Brain (organoid and tissue), 16 donors: ENCODE measurements at places on chromosomes 5 and 9.

- DNase-seq: no peak
These were observed 101.8 kb downstream of the CAMSAP1 start for GRCh38 chr9:135805422-135806022.

DNA sequence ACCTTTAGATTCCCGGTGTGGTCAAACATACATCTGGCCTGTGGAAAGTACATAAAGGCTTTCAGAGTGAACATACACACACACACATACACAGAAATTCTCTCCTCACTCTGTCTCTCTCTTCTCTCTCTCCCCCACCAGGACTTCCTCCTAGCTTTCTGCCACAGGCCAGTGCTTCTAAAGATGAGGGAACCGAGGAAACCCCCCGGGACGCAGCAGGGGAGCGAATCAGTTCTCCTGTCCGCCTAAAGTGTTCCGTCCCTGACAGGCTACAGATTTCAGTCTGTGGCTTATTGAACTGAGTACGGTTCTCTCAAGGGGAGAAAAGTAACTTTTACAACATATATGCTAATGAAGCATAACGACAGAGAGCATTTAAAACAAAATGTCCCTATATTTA, 75.8 kb downstream of the MED27 start:
- no peak for DNase-seq

DNA sequence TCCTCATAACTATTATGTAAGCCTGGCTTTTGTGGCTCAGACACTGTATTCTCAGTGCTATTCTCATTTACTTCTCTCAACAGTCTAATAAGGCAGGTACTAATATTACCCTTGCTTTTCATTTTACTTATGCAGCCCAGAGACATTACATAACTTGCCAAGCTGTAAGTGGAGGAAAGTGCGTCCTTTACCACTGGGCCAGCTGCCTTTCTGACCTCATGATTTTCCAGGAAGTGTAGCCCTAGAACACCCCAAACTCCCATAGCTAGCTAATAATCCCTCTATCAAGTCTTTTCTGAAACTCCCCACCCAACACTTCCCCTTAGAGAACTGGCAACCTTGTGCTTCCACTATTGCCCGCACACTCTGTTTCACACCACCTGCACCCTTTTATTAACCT, 192.9 kb upstream of the HMHB1 start:
- no peak for DNase-seq

DNA sequence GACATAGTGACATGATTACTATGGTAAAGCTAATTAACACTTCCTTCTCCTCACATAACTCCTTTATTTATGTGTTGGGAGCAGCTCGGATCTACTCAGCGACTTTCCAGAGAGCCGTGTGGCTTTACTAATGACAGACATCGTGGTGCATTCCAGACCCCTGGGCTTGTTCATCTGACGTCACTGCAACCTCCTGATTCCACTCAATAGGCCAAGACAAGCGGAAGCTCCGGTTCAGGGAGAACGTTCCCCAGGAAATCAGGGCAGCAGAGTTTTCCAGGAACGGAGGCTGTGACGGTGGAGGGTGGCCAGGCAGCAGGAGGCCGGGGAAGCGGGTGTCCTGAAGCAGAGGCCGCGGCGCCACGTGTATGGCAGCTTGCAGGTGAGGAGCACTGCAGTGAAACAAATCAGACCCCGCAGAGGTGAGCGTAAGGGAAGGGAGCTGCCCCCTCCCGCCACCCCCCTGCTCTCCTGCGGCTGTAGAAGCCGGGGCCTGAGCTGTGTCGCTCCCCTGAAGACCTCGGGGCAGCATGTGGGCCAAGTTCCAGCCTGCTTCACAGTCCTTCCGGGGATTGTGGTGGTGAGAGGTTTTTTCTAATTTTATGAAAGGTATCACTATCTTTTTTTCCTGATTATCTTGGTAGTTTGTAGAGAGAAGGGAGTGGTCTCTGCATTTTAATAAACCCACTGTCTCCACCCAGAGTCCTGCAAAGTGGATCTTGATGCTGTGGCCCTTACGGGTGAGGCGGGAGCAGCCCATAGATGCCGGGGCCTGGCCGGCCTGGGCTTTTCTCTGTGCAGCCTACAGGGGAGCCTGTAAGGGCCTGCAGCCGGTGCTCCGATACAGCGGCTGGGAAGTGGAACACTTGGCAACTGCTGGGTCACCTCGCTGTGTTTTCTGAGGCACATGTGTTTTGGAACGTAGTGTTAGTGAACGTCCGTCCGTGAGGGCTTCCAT, 220.4 kb upstream of the IRX4 start:
- DNase-seq: no peak

DNA sequence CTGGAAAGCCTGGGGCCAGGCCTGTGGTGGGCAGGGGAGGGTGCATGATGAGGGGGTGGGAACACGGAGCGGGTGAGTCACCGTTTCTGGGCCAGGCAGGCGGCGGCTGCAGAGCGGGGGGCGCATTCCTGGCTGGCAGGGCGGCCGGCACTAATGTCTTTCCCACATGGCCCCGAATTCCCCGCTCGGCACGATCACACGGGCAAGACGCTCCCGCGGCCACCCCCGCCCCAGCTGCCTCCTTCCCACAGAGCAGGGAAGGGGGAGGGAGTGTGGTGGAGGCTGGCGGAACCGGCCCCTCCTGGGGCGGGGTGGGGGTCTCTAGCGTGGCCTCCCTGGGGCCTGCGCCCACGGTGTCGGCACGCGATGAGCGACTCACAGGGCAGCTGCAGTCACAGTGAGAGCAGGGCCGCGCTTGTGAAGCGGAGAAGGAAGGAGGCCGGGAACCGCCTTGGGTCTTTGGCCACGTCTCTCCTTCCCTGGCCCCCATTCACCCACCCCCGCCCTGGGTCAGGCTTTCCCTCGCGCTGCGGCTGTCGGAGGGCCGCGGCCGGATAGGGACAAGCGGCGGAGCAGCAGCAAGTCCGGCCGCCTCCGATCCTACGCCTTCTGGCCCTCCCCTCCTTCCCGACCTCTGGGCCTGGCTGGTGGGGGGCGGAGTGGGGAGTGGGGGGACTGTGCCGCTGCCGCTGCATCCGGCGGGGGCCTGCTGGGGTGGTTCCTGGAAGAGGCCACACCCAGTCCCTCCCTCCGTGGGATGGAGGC, 48.9 kb downstream of the CXXC5 start:
- DNase-seq: peak; percentile 70

DNA sequence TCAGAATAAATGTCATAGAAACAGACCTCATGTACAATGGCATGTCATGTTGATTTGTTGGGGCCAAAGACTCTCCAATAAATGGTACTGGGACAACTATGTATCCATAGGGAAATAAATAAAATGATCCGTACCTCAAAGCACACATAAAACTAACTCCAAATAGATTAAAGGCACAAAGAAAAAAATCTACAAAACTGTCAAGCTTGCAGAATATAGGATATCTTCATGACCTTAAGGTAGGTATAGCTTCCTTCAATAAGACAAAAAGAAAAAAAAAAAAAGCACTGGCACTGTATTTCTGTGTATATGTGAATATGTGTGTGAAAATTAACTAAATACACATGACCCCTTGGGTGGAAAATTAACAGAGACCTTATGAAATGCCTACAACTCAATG, 101.9 kb downstream of the DIRAS2 start:
- DNase-seq: no peak

- peak; percentile 33 for DNase-seq
These were observed 747.3 kb upstream of the C9orf72 start for GRCh38 chr9:28320616-28321015.

DNA sequence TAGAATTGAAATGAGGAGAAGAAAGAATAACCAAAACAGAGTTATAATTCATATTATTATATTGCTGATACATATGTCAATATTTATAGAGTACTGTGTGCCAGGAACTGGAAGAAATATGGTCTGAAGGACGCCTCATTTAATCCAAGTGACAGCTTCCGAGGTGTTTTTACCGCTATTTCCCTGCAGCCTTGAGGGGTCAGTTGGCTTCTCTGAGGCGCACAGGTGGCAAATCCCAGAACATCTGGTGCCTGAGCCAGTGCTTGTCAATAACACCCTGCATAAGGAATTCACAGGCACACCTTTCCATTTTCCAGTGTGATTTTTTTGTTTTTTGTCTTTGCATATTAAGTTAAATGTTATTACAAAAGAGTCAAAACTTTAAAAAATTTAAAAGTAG, 43.3 kb upstream of the CTSL start:
- DNase-seq: no peak

GRCh38 chr5:56356836-56357160, 123.7 kb upstream of the ANKRD55 start:
- DNase-seq: peak; percentile 19

DNA sequence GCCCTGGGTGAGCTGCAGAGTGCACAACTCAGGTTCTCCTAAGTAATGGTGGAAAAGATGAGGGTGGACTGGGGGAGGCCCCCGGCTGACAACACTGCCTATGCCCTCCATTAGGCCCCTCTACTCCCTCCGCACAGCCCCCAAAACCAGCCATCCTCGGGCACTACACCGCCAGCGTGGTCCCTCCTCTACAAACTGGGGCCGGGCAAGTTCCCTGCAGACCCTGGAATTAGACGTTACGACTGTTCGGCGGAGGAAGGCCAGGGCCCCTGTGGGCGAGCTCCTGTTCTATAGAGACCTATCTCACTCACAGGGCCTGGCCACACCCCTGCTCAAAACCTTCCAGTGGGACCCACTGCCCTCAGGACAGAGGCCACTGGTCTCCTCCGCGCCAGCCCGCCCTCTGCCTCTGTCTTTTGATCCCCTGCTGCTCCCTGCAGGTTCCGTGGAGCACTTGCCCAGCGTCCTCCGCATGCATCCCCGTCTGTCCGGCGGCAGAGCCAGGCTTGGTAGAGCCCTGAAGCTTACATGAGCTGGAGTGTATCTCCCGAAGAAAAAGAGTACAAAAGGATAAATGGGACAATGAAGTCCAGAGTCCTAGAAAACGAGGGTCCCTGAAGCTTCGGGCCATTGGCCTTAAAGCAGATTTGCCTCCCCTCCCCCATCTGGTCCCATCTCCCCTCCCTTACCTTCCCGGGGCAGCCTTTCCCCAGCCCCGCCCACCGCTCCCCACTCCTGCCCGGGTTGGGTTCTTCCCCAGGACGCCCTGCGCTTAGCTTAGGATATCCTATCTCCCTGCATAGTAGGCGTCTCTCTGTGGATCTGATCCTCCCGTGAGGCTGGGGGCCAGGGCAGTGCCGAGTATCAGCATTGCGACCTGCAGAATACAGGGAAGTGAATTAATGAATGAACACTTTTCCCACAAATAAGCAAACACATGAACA, 71.3 kb downstream of the HRH2 start:
- peak; percentile 58 for DNase-seq

- DNase-seq: peak; percentile 64
These were observed 1.3 kb downstream of the SPTAN1 start for GRCh38 chr9:128553728-128554127.

- no peak for DNase-seq
These were observed 40.6 kb upstream of the OLFM1 start for GRCh38 chr9:135046739-135047350.

GRCh38 chr5:72121780-72122445, 14.6 kb downstream of the MAP1B start:
- no peak for DNase-seq

DNA sequence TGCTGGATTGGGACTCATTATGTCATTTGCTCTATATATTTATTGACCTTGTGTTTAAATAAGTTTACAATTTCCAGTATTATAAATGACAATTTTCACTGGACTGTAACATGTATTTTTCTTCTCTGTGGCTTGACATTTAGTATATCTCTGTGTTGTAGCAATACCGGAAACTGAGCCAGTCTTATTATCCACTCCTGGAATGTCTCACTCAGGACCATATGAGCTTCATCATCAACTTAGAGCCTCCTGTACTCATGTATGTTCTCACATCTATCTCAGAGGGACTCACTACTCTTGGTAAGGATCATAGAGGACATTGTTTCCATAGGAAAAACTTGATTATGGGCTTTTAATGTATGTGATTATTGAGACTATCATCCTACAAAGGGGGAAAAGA, 66.5 kb upstream of the TLX3 start:
- DNase-seq: no peak

GRCh38 chr5:32628049-32628844, 42.9 kb downstream of the SUB1 start:
- DNase-seq: no peak

- DNase-seq: no peak
These were observed 16.6 kb downstream of the OR2V1 start for GRCh38 chr5:181114284-181114843.

- DNase-seq: no peak
These were observed 55.7 kb downstream of the GGTA1 start for GRCh38 chr9:121443981-121444380.

DNA sequence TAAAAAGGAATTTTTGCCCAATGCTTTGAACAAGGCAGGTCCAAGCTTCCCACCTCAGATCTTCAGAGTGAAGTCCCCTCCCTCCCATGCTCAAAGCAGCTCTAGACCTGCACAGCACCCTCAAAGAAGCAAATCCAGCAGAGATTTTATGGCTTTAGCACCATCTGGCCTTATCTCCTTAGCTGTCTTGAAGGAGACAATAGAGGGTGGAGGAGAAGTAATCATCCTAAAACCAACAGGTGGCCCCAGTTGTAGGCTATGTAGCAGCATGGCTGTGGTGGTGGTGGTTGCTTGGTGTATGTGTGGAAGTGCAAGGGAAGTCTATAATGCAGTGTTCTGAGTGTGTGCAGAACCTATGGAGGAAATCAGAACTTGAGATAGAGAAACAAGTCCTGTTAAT, 140.1 kb downstream of the GRIA1 start:
- no peak for DNase-seq

- no peak for DNase-seq
These were observed 48.5 kb upstream of the ANKH start for GRCh38 chr5:14920121-14920520.

- DNase-seq: no peak
These were observed 864.6 kb upstream of the ACO1 start for GRCh38 chr9:31519826-31520225.

DNA sequence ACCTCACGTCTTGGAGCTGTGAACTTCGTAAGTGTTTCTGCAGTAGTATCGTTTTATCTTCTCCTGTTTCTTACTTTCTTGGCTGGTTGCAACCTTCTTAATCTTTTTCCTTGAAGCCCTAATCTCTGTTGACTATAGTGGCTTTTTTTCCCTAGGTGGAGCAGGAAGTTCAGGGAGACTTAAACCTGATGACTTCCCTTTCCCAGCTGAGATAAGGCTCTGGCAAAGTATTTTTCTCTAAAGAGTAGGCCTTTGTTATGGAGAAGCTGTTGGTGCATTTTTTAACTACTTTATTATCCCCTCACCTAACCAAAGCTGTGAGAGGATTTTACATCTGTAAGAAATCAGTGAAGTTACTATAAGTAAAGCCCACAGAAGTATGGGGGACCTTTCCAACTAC, 723.1 kb upstream of the RIOK2 start:
- no peak for DNase-seq

GRCh38 chr5:90866333-90866732, 307.7 kb downstream of the ADGRV1 start:
- DNase-seq: peak; percentile 62

GRCh38 chr5:43572357-43572756, 15.5 kb upstream of the PAIP1 start:
- DNase-seq: no peak

DNA sequence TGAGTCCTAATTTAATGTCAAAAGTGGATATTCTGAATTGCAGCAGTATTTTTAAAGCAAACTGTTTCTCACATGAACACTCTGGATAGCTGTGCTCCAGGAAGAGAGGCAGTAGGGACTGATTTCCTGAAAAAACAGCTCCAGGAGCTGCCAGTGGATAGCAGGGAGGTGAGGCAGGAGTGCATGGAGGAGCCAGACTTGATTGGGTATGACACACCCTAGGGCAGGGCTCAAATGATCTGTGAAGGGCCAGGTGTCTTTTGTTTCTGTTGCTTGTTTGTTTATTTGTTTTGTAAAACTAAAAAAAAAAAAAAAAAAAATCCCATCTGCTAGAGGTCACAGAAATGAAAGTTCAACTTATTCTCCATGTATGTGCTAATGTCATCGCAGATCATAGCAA, 83.4 kb downstream of the ADRB2 start:
- DNase-seq: no peak

- DNase-seq: peak; percentile 33
These were observed 9.4 kb upstream of the GABRA6 start for GRCh38 chr5:161676103-161676502.
